Pons (tissue), 1 donor: ENCODE measurements at places on chromosomes 5 and 9.

DNA sequence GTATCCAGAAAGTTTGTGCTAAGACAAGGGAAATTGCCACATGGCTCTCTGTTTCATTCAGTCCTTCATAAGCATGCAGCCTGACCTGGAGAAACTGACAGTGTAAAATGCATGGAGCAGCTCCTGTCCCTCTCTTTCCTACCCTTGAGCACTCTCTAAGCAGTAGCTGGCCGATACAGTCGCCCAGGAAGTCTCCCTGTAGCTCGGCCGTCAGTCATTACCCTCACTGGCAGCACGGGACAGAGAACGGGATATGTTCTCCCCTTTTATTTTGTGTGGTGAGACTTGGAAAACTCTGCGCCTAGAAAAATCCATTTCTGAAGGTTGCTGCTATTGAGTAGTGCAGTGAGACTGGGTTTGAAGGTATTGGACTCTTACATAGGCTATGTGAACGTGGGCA is 56.8 kb upstream of the KCNMB1 start:
- no peak for DNase-seq

DNA sequence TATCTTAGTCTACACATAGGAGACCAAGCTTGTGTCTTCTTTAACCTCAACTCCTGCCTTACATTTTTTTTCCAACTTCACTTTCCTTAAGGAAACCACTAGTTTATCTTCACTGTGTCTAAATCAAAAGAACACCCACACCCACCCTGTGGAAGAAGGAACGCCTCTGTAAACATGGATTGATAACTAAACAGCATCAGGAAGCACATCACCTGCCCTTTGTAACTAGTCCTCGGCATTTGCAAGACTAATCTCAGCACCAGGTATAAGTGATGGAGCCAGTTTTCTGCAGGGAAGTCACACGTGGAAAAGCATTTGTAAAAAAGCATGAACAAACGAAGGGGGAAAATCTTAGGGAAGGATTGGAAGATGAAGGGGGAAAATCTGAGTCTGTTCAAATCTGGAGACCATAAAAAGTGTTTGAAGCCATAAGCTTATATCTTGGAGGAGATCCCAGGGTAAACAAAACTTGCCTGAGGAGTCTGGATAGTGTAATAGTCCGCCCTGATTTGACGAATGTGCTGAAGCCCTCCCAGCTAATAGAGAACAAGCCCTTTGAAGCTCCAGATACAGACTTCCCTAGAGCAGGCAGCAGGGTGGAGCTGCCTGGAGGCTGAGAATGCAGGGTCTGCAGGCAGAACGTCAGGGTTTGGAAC is 117.3 kb upstream of the LHFPL2 start:
- DNase-seq, result no peak

DNA sequence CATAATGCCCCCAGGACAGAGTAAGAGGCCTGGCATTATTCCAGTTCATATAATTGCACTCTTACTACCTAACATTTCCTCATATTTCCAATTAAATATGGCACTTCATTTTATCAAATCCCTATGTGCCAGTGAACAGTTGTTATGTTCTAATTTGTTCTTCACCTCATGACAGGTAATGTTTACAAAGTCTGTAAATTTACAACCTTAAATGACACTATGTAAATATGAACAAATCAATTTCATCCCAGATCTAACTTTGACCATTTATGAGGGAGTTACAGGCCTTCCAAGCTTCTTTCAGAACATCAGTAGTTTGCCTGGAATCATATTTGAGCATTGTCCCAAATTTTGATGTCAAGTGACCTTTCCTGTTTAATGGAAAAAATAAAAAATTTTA is 592.6 kb upstream of the CDH6 start:
- no peak for DNase-seq

GRCh38 chr9:134381671-134382516 is 55.6 kb downstream of the RXRA start:
- DNase-seq, result no peak

DNA sequence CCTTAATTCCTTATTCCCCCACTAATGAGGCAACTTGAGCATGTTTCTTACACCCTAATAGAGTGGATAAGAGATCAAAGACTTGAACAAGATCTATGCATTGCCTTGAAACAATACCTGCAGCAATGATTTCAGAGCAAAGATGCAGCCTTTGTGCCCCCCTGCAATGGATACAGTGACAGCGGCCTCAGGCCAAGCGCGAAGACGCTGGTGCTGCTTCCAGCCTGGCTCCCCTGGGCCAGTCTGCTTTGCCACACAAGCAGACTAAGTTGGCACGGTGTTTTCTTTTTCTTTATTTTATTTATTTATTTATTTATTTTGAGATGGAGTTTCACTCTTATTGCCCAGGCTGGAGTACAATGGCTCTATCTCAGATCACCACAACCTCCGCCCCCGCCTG is 179.8 kb upstream of the S1PR3 start:
- DNase-seq, result no peak

GRCh38 chr9:105416840-105417239 is 31.0 kb upstream of the FSD1L start:
- DNase-seq, result no peak

DNA sequence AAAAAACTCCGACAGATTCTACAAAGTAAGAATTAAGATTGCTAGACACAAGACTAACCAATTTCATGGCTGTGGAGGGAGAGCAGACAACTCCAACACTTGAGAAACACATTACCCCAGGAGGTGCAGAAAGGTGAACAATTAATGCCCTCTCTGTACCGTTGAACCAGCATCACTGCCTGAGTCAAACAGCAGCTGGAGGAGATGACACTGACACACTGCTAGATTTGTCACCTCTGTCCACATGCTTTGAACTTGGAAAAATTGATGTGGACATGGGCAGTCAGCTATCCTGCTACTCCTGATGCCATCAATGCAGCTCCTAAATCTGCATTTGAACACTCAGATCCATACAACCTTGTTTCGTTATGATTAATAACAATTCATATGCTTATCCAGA is 51.7 kb downstream of the GPBP1 start:
- DNase-seq, result no peak

DNA sequence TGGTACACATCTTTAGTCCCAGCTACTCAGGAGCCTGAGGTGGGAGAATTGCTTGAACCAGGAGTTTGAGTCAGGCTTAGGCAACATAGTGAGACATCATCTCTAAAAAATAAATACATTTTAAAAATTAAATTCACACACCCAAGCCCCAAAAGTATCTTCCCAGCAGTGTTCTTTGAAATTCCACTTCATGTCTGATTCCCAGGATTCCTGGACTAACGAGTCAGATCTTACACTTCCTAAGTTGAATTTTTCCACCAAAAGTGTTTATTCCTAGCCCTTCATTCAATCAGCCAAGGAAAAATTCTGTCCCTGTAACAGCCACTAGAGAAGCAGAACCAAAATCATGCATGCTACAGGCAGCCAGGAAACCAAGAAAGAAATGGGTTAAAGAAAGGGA is 970.9 kb downstream of the EFNA5 start:
- DNase-seq, result no peak

GRCh38 chr9:13139641-13140171 is 139.8 kb downstream of the MPDZ start:
- peak; percentile 90 for DNase-seq

DNA sequence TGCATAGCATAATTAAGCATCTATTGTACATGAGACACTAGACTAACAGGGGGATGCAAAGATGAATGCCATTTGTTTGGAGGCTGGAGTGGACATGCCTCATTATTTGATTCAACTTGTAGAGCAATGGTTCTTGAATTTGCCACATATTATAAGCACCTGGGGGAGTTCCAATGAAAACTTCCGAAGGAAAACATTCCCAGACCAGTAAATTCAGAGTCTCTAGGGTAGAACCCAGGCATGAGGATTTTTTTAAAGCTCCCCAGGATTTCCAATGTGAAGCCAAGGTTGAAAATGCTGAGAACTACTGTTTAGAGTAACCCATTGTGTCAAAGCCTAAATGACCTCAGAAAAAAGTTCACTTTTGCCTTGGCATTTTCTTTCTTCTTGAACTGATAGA is 93.9 kb upstream of the ITGA1 start:
- no peak for DNase-seq

GRCh38 chr9:137213160-137214060 is 7.9 kb downstream of the NDOR1 start:
- DNase-seq, result no peak

- DNase-seq, result no peak
Observed at GRCh38 chr9:89793551-89793950, 188.7 kb downstream of the GADD45G start.

DNA sequence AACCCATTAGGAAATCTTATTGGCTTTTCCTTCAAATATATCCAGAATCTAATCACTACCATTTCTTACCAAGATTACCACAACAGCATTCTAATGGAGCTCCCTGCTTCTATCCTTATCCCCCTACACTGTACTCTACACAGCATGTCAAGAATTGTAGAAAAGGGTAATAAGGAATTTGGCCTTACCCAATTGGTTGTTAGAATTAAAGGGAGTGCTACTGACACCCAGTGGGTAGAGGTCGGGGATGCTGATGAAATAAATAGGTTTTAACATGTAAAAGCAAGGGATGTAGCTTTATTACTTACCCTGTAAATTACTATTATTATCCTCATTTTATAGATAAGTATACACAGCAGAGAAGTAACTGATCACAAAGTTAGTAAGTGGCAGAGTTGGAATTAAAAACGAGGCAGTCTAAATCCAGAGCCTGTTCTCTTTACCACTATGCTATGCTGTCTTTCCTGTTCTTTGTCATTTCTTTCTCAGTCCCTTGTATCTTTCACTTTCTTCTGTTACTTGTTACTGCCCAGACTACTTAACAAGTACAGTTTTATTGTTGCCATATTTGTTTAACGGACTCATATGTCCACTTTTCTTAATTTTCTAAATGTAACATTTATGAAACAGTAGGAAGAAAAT is 10.5 kb downstream of the SLC38A9 start:
- DNase-seq, result no peak

DNA sequence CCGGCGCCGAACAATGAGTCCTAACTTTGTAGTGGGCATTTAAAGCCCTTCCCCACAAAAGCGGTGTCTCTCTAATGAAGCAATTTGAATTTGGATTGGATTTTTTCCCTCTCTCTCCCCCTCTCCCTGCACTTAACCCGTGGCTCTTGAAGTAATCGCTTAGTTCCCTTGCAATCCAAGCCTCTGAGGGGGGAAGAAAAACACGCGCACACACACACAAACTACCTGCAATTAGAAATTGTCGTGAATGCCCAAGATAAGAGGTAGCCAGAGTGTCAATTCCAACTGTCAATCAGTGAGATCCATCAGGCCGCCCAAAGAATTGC is 1.2 kb downstream of the LHX6 start:
- no peak for DNase-seq

- no peak for DNase-seq
Observed at GRCh38 chr5:100855937-100856430, 47.1 kb downstream of the ST8SIA4 start.

- no peak for DNase-seq
Observed at GRCh38 chr9:124312290-124313265, 54.8 kb downstream of the NEK6 start.

DNA sequence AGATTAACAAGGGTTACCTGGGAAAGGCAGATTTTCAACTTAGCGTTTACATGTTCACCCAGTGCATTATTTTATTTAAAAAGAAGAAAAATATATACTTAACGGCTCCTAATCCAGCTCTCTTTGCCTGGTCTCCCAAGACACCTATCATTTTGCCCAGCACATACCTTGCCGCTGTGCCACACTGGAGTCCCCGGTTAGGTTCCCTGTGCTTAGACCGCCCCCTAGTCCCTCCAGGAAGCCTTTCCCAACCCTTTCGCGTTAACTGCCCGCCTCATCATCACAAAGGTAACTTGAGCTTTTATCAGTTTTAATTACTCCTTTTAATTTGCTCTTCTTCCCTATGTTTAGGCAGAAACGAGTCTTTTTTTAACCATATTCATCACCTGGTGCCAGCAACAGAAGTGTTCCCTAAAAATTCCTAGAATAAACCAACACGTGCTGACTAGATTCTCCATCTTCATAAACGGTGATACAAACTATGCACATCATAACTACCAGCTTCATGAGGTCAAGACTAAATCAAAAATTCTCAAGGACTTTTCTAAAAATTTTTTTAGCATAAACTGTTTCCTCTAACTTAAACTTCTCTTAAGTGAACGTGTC is 19.7 kb downstream of the DNAJA1 start:
- peak; percentile 28 for DNase-seq

DNA sequence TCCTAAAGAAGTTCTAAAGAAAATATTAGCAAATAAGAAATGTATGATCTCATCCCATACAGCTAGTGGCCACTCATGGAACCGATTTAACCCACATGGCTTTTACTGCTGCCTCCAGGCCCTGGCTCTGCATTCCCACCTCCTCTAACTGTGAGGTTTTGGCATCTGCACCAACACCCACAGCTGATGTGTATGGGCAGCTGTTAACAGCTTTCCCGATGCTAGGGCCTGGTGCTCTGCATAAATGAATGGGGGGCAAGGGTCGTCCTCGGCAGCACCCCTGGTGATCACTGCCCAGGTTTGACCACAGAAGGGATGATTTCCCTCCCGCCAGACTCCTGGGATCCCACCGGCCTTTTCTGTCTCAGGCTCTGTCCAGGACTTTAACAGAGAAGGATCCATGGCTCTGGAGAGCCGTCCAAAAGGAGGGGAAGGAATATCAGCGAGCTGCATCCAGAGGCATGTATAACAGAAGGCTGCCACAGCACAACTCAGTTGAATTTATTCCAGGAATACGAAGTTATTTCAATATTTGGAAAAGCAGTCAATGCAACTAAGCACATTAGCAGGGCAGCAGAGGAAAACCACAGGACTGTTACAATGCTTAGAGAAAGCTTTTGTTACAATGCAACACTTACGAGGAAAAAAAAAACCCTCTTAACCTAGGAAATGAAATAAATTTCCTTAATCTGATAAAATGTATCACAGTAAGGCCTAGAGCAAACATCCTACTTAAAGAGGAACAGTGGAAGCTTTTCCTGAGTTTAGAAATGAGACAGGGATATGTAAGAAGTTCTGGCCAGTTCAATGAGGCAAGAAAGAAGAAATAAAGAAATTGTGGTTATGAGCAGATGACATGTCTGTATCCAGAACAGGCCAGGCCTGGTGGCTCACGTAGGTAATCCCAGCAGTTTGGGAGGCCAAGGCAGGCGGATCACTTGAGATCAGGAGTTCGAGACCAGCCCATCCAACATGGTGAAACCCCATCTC is 63.1 kb downstream of the NACC2 start:
- no peak for DNase-seq

- DNase-seq, result no peak
Observed at GRCh38 chr5:77356740-77357139, 135.4 kb downstream of the WDR41 start.

GRCh38 chr5:14464671-14465070 is 116.9 kb upstream of the OTULINL start:
- DNase-seq, result no peak

DNA sequence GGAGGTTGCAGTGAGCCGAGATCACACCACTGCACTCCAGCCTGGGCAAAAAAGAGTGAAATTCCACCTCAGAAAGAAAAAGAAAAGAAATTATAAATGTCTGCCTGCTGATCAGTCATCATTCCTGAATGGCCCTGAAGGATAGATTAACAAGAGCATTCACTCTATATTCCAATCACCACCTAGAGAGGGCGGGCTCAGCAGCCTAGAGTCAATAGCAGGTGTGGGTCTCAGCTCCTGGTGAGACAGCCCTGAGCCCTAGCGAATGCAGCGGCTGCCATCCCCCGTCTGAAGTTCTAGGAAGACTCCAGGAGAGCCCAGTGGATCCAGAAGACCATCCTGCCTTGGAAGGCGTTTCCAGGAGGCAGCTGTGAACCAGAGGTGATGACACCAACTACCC is 12.0 kb downstream of the FBP1 start:
- no peak for DNase-seq
